Kidney tubule cell (primary cell): ENCODE measurements at places on chromosomes 2 and 18.
A peak's percentile ranks its signal among the peaks of the same experiment; 100 is the strongest.

- no peak for DNase-seq
Measured at GRCh38 chr2:158116936-158117335, 15.3 kb downstream of the UPP2 start.

DNA sequence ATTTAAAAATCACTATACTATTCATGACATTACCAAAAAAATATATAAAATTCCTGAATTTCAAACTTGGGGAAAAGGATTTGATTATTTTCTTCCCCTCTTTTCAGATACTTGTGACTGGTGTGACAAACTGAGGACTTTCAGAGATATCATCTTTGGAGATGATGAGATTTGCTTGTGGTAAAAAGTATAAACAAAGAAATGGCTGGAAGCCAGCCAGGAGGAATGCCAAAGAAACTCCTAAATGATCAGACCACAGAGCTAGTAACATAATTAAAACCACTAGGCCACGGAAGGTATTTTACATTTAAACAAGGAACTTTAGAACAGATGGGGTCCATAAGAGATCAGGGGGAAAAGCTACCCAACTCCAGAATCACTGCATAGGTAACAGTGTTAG, 58.7 kb downstream of the PIGN start:
- DNase-seq, result peak; percentile 34

- no peak for DNase-seq
Measured at GRCh38 chr2:74439373-74439772, 2.4 kb downstream of the RTKN start.

DNA sequence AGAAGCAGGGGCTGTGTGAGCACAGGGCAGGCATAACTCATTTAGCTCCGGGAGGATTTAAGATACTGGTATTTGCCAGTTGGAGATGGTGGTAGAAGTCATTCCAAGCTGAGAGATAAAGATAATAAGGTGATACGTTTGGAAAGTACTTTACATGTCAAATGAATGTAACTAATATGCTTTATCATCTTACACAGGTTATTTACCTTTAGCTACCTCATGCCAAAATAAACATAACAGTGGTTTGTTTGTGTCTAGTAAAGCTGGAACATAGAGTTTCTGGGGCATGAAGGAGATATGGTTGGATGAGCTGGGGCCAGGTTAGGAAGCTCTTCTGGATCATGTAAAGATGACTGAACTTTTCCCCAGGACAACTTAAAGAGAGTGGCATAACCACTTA, 126.9 kb upstream of the PIK3C3 start:
- DNase-seq, result peak; percentile 38

GRCh38 chr2:69600425-69600824, 43.1 kb downstream of the AAK1 start:
- no peak for DNase-seq

GRCh38 chr18:75261430-75262223, 51.0 kb downstream of the TSHZ1 start:
- DNase-seq, result no peak

GRCh38 chr2:235737396-235737795, 243.6 kb downstream of the AGAP1 start:
- DNase-seq, result no peak

GRCh38 chr2:98088261-98088660, 1.3 kb downstream of the VWA3B start:
- no peak for DNase-seq

- no peak for DNase-seq
Measured at GRCh38 chr2:197425550-197425949, 9.3 kb downstream of the SF3B1 start.

- DNase-seq, result no peak
Measured at GRCh38 chr2:236639461-236640235, 70.0 kb downstream of the ACKR3 start.

DNA sequence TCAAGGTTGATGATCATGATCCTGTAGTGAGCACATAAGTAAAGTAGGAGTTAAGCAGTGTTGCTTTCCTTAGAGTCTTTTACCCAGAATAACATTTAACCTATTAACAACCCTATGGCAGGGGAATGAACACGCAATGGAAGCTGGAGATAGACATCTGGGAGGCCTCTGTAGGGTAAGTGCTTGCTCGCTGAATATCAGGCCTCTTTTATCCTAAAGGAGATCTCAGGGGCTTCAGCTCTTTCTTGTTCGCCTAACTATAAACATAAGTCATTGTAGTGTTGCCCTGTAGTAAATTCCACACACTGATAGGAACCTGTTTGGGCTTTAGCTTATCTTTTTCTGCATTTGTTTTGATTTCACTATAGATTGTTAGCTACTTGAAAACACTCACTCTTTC, 174.4 kb upstream of the TCF4 start:
- no peak for DNase-seq

- no peak for DNase-seq
Measured at GRCh38 chr2:79716266-79716665, 203.4 kb downstream of the CTNNA2 start.

- DNase-seq, result no peak
Measured at GRCh38 chr2:30729031-30729430, 78.2 kb downstream of the CAPN13 start.

GRCh38 chr18:57440331-57441070, 5.3 kb downstream of the ONECUT2 start:
- peak; percentile 48 for DNase-seq

GRCh38 chr2:133814890-133815289, 246.6 kb upstream of the NCKAP5 start:
- DNase-seq, result no peak

DNA sequence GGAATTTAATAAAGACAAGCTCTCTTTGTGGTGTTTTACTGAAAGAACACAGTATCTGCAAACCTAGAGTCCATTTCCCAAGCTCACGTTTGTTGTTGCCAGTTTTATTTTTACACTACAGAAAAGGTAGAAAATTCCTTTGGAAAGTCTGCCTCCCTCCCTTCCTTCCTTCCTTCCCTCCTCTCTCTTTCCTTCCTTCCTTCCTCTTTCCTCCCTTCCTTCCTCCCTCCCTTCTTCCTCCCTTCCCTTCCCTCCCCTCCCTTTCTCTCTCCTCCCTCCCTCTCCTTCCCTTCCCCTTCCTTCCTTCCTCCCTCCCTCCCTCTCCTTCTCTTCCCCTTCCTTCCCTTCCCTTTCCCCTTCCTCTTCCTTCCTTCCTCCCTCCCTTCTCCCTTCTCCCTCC, 136.3 kb upstream of the REV1 start:
- no peak for DNase-seq

DNA sequence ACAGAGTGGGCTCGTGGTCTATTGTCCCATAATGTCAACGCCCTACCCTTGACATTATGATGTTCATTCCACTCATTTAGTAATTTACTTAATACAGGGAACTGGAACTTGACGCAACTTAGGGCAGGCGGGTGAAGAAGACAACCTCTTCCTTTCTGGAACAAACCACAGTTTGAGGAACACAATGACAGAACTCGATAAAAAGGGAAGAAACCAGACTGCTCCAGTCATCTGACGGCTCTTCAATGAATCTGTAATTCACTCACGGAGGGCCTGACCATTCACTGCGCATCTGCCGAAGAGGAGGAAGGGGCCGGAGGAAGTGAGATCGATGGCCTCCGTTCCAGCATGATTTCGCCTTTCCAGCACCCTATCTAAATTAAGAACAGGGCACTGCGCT, 83.2 kb downstream of the BCL2 start:
- no peak for DNase-seq

- DNase-seq, result no peak
Measured at GRCh38 chr2:129720761-129721160, 258.7 kb upstream of the RAB6C start.

- DNase-seq, result no peak
Measured at GRCh38 chr2:69703189-69703588, 38.7 kb upstream of the ANXA4 start.
